ENCODE measurements at places on chromosomes 2 and 18.

DNA sequence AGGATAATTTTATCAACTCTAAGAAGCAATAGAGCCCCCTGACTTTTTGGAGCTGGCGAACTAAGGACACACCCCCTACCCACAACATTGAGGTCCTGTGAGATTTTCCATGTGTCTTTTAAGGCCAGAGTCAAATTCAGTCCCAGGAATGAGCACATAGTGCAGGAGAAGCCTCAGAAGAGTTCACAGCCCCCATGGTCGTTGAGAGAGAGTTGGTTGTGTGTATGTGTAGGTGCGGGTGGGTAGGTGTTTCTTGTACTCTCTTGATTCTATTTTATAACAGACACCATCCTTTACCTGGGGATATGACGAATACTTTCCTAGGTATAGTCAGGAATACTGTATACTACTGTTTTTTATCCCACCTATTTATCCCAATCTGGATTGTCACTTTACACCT lies 8.6 kb downstream of the LRATD1 start:
- DNase-seq = no peak

DNA sequence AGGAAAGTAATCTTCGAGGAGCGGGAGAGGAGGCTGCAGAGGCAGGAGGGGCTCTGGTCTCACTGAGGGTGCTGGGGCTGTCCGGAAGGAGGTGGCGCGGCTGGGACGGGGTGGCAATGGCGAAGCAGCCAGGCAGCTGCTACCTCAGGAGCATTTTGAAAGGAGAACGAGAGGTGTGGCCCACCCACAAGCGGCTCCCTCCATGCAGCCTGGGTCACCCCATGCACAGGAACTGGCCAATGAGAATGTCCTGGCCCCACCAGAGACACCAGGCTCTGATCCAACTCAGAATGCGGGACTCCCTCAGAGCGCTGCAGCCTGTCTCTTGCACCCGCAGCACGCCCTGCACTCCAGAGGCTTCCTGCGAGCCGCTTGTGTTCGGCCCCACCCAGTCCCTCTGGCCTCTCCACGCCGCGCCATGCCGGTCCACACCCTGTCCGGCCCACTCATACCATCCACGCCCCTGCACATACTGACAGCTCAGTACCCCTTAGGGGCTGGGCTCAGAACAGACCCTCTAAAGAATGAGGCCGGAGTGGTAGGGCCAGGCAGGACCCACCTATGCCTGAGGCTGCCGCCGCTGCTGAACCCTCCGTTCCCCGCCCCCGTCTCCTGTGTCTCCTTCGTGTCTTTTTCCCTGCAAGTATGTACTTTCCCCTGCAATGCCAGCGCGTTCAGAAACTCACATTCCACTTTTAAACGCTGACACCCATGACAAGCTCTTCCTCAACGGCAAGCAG lies 6.4 kb upstream of the BOK start:
- DNase-seq = no peak

GRCh38 chr2:120012363-120012762 lies 514 bp upstream of the EPB41L5 start:
- no peak for DNase-seq

DNA sequence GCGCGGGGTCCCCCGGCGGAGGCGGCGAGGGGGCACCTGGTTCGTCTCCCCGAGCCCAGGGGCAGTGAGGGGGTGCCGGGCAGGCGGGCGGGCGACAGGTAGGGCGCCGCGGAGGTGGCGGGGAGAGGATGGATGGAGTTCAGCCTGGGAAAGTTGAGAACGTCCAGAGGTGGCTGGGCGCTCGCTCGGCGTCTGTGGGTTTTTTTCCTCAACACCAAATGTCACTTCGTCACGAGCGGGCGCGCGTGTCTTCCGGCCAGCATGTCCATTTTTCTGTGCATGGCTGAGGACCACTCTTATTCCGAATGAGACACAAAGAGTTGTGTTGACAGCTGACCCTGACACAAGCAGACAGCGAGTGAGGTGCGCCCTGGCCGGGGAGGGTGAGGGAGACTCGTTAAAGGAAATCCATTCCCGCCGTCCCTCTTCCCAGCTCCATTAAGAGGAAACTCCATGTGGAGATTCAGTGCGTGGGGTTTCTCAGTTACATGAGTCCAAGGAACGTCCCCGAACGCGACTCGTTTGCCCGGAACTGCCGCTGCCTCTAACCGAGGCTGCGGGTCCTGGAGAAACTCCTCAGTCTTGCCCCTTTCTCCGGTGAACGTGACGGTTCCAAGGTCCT lies 859 bp downstream of the GREB1L start:
- DNase-seq = peak; percentile 39

Data from liver (tissue), 10 donors.